Epithelial cell of proximal tubule (primary cell): ENCODE measurements at places on chromosomes 2 and 18. TPM values are rescaled to one million over a fixed set of nuclear protein-coding genes. Genes with fewer than 3 reads are reported as not detected.

SERPINB10 gene
- 0.98 TPM in 1 of 2 replicates, not detected in the other for total RNA-seq

TFCP2L1 gene
- 6.5 and 12.3 TPM in 2 replicates for total RNA-seq

RUFY4 gene
- not detected in 2 replicates for total RNA-seq

- DNase-seq: no peak
These were observed 68.5 kb upstream of the ZNF532 start for GRCh38 chr18:58796220-58796619.

GRCh38 chr2:47043891-47044239 is 111.2 kb downstream of the STPG4 start:
- DNase-seq: no peak

DNA sequence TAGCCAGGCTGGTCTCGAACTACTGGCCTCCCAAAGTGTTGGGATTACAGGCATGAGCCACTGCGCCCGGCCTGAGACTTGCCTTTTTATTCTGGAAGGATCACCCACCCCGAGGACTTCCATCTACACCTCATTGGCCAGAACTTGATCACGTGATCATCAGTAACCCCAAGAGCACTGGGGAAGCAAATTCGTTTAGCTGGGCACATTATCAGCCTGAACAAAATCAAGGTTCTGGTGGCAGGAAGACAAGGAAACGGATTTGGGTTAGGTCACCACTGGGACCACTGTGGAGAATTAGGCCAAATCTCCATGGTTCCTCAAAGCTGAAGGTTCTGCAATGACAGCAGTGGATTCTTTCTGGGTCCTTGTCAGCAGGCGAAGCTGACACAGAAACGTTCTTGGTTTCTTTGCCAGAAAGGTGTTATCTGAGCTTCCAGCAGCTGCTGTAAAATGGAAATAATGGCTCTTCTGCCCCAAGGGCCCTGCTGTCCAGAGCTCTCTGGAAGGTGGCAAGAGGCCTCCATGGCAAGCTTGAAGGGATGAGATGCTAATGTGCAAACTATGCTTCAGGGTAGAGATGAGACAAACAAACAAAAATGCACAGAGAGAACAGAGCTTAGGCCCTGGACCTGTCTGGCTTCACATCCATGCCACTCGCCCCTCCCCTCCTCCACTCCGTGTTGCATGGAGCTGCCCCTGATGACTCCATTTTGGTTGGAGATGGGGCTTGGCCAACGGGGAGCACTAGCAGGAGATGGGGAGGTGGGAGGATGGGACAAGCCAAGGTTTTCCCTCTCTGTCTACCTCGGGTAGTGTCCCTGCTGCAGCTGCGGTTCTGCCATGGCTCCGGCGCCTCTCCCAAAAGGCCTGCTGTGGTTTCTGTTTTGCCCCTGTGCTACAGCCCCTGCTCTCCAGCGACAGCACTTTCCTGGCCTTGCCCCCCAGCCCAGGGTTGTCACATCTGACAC is 28.4 kb downstream of the TMEM177 start:
- no peak for DNase-seq

DNA sequence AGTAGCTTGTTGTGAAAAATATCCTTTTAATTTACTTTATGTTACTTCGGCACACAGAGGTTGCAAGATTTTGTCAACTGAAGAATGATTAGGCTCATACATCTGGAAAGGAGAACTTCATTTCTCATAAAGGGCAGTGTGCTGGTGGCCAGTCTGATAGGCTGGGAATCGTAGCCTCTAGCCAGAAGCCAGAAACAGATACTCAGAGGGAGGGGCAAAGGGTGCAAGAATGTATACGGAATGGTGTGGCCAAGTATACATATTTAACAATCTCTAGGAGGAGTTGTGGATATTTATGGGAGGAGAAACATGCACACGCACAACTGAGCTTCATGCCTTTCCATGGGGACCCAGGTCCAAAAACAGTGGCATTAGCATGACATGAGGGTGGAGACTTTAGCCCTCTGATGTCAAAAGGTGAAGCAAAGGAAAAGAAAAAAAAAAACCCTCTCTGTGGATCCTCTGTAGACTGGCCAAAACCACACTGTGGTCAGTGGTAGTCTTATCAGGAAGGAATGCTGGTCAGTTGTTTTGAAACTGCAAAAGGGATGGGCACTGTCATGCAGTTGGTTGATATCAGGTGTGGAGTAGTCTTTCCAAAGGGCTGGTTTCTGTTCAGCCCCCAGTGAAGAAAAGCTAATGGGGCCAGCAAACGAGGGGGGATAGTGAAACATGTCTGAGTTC is 34.9 kb upstream of the APCDD1 start:
- no peak for DNase-seq

STK16 gene
- total RNA-seq: 10.1 and 17.5 TPM in 2 replicates

DNA sequence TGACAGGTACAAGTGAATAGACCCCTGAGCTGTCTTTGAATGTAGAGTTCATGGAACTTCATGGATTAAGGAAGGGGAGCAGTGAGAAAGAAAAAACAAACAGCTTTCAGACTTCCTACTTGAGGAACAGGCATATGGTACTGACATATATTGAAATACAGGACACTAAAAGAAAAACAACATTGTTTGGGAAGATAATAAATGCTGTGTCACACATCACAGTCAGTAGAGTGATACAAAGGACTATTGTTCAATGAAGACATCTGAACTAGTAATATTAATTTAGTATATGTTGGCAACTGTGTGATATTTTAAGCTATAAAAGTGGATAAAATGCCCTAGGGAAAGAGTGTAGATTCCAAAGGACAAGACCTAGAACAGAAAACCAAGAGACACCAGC is 3.3 kb downstream of the DSC2 start:
- no peak for DNase-seq

GRCh38 chr2:105879106-105879802 is 134.5 kb downstream of the NCK2 start:
- DNase-seq: no peak

DNA sequence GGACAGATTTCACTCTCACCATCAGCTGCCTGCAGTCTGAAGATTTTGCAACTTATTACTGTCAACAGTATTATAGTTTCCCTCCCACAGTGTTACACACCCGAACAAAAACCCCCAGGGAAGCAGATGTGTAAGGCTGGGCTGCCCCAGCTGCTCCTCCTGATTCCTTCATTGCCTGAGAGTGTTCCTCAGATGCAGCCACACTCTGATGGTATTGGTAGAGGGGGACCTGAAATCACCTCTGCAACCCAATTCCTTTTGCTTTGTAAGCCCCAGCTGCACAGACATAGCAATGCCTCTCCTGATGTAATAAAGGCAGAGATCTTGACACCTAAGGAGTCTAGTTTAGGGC is 1529.8 kb downstream of the RPIA start:
- DNase-seq: no peak

NAPG gene
- total RNA-seq: 26.0 and 29.5 TPM in 2 replicates

- no peak for DNase-seq
These were observed 147.0 kb downstream of the HDAC4 start for GRCh38 chr2:239253701-239254436.

DNA sequence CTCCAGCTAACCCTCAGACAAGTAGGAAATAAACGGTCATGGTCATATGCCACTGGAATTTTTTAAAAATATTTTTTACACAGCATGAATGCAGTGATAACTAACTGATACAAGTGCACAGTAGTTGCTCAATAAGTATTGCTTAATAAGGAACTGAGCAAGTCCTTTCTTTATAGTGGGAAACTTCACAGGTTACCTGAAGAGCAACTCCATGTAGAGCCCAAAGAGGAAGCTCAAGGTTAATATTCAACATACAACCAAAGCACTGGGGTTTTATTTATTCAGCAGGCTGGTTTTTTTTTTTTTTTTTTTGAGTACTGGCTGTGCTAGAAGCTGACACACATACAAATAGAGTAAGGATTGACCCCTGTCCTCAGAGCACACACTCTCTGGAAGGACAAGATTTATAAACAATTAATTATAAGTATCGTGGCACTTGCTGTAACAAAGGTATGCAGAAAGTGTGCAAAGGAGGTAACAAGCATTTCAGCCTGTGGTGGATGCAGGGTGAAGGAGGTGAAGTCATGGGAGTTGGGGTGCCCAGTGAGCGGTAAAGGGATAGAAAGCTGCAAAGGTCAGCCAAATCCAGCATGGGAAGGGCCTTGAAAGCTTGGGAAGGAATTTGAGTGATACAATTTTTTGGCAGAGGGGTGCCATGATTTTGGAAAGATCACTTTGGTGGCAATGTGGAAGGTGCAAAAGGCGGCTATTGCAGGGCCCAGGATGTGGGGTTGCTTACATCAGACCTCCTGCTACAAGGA is 52.7 kb downstream of the ATOH8 start:
- peak; percentile 67 for DNase-seq

EFEMP1 gene
- 30.0 and 42.8 TPM in 2 replicates for total RNA-seq

POMC gene
- total RNA-seq: 0.75 and 4.5 TPM in 2 replicates

DNA sequence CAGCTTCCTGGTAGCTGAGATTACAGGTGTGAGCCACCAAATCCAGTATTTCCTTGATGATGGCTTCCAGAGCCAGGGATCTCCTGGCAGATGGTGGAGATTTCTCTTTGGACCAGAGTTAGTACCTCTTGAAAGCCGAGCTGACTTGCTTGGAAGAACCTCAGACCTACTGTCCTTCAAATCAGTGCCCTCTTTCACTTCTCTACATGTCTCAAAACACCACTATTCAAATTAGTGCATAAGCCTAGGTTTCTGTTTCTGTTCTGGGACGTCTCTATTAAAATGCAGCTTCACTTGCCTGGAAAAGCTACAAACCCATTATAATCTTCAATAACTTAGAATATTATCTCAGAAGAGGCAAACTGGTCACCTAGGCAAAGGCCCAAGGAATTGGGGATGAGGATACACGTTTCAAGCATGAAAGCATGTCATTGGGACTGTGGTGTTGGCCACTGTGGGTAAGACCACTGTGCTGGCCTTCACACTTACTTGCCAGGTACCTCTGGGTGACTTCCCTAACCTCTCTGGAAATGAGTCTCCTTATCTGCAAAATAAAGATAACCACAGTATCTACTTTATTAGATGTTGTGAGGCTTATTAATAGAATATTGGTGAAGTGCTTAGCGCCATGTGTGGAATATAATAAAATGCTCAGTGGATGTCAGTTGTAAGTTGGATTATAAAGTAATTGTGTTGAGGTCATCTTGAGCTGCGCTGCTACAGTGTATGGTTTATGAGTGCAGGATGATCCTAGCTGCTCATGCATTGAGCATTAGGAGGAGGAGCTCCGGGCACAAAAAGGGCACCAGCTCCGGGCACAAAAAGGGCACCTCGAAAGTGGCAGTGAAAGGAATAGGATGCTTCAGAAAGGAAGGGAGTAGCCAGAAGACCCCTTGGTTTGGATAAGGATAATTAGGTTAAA is 84.5 kb downstream of the DOCK10 start:
- DNase-seq: no peak

DNA sequence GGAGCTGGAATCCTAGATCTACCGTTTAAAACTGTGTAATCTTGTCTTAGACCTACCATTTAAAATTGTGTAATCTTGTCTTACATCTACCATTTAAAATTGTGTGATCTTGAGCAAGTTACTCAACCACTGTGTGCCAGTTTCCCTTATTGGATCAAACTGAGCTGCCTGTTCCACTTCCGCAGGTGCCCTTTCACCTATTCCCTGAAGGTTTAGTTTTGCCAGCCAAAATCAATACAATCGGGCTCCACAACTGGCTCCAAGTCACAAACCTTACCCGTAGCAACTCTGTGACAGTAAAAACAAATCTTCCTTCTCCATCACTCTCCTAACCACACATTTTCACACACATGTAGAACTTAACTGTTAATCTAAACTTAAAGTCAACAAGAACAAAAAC is 20.1 kb downstream of the DOCK10 start:
- no peak for DNase-seq

GRCh38 chr2:112698834-112699515 is 21.8 kb upstream of the NT5DC4 start:
- no peak for DNase-seq

DNMT3A gene
- total RNA-seq: 15.4 and 20.5 TPM in 2 replicates

DNA sequence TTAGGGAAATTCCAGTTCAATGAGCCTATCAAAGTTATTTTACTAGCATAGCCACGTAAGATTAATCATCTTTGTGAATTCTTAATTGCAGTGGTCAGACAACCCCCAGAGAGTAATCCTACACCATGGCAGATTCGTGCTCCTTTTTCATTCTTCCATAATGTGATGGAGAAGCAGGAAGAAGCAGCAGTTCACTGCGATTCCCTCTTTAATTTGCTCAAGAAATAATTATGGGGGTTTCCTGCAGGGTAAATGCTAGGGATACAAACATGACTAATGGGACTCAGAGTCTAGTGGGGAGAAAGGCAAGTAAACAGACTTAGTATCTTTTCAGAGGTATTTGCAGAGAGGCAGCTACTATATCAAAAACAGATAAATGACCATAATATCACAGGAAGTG is 175.8 kb upstream of the HNRNPA3 start:
- no peak for DNase-seq

DNA sequence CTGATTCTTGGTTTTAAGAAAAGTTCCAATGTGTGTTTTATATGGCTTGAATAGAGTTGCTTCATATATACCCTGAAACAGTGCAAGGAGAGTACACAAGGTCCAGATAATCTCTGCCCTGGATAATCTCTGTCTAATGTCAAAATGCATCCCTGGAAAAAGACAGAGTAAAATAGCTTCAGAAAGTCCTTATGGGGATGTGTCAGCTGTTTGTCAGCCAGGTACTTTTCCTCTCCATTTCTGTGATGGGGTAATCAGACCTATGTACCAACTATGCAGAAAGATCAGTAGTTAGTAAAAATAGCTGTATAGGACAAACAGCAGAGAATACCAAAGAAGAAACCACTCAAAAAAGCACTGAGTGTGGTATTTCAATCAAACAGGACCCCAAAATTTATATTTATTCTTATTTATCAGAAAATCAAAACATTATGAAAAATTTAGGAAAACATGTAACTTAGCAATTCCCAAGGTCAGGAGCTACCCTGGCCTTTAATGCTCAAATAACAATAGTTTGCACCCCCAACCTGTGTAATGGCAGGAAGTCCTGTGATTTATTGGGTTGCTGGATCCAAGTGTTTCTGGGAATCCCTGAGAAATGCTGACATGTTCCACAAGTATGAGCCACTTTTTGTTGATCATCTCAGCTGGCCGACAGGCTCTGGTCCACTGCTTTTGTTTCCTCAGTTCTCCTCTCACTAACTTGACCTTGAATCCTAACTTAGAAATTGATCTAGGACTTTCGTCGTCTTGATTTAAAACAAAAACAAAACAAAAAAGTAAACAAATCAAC is 69.6 kb downstream of the MDH1 start:
- DNase-seq: peak; percentile 67

- DNase-seq: no peak
These were observed 440.2 kb upstream of the ST6GAL2 start for GRCh38 chr2:107325981-107326786.

GRCh38 chr2:148565272-148565894 is 79.2 kb upstream of the EPC2 start:
- DNase-seq: no peak

HOXD4 gene
- total RNA-seq: 26.0 and 28.0 TPM in 2 replicates

DNA sequence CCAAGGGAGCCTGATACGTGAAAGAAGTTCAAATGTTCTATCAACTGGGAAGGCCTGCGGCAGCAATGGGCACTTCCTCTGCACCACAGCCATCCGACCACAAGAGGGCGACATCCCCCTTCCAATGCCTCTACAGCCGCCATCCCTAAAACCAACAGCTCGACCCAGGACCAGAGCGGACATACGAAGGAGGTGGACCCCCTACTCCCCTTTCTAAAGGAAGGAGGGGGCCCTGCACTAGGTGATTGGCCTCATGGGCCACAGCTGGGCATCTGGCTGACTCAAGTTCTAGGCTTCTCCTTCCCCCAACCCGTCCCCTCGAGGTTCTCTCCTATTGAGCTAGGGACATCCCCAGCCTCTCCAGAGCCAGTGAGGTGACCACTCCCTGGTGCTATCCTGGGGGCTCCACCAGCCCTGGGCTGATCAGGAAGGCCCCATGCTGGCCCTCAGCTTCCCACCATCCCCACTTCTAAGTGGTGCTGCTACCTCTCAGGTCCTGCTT is 217.2 kb downstream of the TNS1 start:
- DNase-seq: no peak

RFTN2 gene
- not detected in 2 replicates for total RNA-seq
